ENCODE measurements at places on chromosomes 5 and 9.

DNA sequence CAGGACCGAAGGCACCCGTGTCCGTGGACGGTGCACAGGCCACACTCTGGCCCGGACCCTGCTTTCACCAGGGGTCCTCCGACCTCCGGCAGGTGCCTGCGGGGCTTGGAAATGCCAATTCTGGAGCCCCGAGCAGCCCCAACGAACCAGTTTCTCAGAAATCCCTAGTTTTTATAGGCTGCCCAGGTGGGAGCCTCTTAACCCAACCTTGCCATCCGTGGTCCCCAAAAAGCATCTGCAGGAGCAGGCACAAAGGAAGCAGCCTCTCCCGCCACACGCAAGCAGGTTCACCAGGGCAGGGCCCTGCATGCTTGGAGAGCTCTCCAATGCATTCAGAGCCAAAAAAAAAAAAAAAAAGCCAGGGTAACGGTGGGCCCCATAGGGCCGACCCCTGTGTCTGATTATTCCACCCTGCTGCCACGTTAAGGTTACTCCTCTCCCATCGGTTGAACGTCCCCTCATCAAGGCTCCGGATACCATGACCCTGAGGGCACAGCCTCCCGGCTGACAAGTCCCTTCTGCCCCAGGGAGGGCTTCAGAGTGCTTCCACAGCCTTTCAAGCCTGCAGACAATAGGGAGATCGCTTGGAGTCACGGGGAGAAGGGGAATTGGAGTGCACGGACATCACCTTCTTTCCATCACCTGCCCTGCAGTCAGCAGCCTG, 796 bp upstream of the TPRN start:
- no peak for DNase-seq

- DNase-seq, result peak; percentile 79
Measured at GRCh38 chr5:92641031-92641962, 939.7 kb downstream of the NR2F1-AS1 start.

GRCh38 chr5:31530541-31531265, 1.2 kb downstream of the DROSHA start:
- DNase-seq, result peak; percentile 4

DNA sequence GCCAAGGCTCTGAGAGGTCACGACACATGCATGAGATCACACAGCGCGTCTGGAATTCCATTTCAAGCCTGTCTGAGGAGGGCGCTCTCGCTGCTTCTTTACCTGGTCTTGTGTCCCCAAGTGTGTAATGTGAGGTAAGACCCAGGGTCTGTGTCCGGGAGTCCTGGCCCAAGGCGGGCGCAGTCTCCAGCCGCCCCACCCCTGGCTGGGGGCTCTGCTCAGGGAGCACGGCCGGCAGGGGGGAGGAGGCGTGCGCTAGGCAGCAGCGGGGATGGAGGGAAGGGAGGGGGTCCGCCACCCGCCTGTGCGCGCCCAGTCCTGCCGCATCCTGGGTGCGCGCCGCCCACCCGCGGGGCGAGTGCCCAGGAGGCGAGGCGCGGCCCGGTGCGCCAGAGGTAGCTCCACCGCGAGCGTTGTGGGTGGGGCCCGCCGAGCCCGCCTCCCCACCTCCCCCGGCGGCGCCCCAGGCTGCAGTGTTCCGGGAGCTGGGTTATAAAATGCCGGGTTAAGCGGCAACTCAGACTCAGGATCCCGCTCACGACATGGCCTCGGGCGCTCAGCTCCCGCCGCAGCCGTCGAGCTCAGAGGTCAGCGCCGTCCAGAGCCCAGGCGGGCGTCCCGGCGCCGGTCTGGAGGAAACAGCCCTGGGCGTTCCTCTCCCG, at the start of gene CCNI2:
Gene CCNI2 (plus strand): TSS at position 473 of the 662 bp plus-strand sequence. CDS start 70 bp downstream, at position 543.
- DNase-seq, result no peak
